ENCODE measurements at places on chromosomes 13 and 19.

DNA sequence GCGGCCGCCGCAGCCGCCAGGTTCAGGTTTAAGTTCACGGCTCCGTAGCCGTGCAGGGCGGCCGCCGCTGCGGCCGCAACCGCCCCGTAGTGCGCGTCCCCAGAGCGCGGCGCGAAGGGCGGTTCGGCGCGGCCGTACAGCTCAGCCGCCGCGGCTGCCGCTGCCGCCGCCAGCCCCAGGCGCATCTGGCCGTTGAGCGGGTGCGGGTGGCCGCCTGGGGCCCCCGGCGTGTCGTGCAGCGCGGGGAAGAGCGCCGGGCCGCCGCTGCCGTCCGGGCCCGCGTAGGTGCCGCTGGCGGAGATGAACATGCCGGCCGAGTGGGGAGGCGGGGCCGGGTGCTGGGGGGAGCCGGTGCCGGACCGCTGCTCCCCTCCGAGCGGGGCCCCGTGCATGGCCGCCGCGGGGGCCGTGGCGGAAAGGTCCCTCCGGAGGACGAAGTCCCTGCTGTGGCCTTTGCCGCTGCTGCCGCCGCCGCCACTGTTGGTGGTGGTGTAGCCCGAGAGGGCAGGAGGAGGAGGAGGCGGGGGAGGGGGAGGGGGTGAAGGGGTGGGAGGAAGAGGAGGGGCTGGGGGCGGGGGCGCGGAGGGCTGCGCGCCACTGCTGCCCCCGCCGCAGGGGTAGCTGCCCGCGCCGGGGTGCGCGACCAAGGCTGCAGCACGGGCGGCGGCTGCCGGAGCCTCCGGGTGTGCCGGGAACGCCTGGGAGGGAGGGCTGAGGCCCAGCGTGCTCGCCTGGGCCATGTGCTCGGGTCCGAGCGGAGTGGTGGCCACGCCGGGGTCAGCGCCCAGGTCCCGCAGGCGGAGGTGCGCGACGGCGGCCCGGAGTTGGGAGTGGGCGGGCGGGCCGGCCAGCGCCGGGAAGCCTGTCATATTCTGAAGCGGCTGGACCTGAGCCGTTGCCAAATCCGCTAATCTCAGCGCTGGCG lies 654 bp downstream of the ZIC5 start:
- no peak for DNase-seq

- DNase-seq = no peak
Observed at GRCh38 chr13:110420626-110421025, 113.5 kb downstream of the COL4A2 start.

- no peak for DNase-seq
Observed at GRCh38 chr19:310141-310651, 19.0 kb upstream of the PLPP2 start.

DNA sequence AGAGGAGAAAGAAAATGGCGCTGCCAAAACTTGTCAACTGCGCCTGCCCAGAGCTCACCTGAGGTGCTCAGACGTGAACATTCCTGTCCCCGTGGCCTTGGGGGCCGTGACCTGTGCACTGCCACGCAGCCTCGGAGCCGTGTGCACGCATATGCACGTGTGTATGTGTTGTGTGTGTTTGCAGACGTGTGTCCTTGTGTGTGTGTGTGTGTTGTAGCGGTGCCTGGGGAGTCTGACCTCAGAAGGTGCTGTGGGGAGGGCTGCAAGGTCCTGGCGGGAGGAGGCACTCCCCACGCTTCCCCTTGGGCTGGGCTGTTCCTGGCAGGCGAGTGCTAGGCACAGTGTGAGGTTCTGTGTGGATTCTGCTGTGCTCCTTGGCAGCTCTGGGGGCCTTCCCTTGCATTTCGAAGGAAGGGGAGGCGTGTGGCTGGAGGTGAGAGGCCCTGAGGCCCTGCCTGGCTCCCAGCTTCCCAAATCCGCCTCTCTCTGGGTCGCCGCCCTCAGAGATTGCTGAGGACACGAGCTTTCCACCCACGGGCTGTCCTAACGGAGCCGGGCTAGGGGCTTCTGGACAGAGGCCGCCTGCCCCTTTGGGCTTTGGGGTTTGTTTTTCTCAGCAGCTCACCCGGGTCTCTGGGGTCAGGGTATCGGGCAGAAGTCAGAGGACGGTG lies 4.5 kb downstream of the BSG start:
- no peak for DNase-seq

GRCh38 chr19:525029-525428 lies 6.5 kb upstream of the CDC34 start:
- DNase-seq = no peak

DNA sequence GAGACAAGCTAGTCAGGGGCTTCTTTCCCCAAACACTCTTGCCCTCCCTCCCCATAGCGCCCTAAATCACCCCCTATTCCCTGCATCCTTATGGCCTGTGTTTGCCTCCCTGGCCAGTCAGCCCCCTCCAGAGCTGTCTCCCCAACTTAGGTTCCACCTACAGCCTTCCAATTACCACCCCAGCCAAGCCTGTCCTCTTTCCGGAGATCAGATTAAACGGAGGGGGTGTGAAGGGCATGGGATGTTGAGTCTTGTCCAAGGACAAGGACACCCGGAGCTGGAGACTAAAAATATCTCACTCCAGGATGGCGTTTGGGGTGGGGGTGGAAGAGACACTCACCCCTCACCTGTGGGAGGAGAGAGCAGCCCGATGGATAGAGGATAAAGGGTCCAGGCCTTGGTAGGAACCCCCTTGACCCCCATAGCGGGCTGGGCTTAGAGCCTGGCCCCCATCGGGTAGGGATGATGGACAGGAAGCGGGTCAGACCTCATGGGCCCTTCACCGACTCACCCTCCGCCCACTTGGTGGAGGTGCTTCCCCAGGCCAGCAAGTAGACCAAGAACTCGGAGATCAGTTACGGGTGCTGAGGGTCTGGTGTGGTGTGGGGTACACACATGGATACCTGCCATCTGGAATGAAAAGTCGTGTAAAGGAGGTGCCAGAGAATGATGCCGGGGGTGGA lies 6.0 kb downstream of the ZNF865 start:
- no peak for DNase-seq
